ENCODE measurements at places on chromosomes 5 and 9. TPM values are rescaled to one million over a fixed set of nuclear protein-coding genes. Genes with fewer than 3 reads are reported as not detected.

Gene PCDHGA10
- not detected for total RNA-seq

Gene CDC14B
- total RNA-seq = 1.1 TPM

Gene CER1
- not detected for total RNA-seq

Gene SEMA4D
- total RNA-seq = 226 TPM

Gene GABRA6
- not detected for total RNA-seq

Gene SPATA6L
- 0.21 TPM for total RNA-seq

Gene SPINK13
- not detected for total RNA-seq

Gene PCDHGB5
- 0.05 TPM for total RNA-seq

Gene HRH2
- total RNA-seq = 12.3 TPM

Gene RMRP
- total RNA-seq = 11,462 TPM

DNA sequence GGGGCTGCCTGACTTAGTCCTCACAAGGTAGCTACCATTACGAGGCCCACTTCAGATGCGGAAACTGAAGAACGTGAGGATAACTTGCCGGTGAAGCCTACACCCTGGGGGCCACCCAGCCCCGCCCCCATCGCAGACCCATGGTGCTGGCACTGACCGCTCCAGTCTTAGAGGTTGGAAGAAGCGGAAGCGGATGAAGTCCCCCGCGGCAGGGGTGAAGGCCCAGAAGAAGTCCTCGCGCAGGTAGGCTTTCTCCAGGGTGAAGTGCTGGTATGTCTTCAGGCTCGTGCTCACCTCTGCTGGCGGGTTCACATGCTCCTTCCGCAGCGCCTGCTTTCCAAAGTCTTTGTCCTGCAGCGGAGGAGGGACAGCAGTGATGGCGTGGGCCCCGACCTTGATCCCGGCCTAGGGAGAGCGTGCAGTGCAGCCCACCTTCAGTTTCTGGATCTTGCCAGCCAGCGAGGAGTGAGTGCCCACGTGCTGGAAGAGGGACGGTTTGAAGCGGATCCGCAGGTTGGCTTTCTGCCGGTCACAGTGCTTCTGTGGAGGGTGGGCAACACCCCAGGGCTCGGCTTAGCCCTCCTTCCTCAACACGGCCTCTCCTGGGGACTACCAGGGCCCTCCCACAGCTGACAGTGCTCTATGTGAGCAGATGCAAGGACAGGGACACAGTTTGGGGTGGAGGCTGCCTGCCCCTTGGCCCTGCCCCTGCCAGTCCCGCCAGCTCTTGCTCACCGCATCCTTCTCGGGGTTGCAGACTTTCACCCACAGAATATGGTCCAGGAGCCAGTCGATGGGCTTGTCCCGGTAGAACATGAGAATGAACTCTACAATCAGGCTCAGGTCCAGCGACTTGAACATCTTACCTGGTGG is 5.2 kb downstream of the LTC4S start:
- no peak overlapping the region for H3K4me3 ChIP-seq
- H3K27me3 ChIP-seq = no peaks in the 10 kb centered on the region
- H3K27ac ChIP-seq = no peak overlapping the region
- peaks cover 20% of the 10 kb centered on the region for H3K36me3 ChIP-seq
- no peak for DNase-seq

DNA sequence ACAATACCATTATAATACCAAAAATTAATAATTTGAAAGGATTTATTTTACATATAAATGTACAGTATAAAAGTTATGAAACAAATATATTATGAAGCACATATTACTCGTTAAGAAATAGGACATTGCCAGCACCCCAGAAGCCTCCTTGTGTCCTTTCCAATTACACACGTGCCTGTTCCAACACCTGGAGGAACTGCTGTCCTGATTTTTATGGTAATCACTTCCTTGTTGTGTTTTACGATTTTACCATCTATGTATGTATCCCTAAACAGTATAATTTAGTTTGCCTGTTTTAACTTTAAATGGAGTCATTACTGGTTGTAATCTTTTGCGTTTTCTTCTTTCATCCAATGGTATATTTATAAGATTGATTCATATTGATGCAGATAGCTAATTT is 105.0 kb downstream of the CDC42SE2 start:
- no peak for DNase-seq
- H3K4me1 ChIP-seq = peaks cover 88% of the 10 kb centered on the region
- peak overlapping the region; percentile 80 for H3K27ac ChIP-seq
- no peaks in the 10 kb centered on the region for H3K27me3 ChIP-seq

DNA sequence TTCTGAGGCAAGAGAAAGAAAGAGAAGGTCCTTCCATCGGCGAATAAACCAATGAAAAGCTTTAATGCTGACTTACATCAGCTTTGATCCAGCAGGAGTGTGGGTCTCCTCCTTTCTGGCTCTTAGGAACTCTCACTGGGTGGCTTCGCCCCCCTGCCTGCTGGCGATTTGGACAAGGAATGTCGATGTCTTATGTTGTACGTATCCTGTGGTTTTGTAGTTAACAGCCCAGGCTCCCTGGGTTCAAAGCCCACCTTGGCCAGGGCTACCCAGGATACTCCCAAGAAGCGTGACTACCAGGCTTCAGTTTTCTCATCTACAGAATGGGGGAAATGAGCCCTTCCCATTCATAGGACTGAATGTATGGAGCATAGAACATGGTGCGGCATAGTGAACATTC is 124.2 kb downstream of the ROR2 start:
- H3K27me3 ChIP-seq = peaks cover 7% of the 10 kb centered on the region
- H3K4me1 ChIP-seq = no peaks in the 10 kb centered on the region
- no peak overlapping the region for H3K4me3 ChIP-seq
- no peak for DNase-seq
- no peak overlapping the region for H3K27ac ChIP-seq

- DNase-seq = no peak
- no peak overlapping the region for H3K27ac ChIP-seq
- H3K27me3 ChIP-seq = no peaks in the 10 kb centered on the region
- no peak overlapping the region for H3K4me3 ChIP-seq
- no peaks in the 10 kb centered on the region for H3K36me3 ChIP-seq
Observed at GRCh38 chr9:97933297-97933998, 4.5 kb downstream of the HEMGN start.

DNA sequence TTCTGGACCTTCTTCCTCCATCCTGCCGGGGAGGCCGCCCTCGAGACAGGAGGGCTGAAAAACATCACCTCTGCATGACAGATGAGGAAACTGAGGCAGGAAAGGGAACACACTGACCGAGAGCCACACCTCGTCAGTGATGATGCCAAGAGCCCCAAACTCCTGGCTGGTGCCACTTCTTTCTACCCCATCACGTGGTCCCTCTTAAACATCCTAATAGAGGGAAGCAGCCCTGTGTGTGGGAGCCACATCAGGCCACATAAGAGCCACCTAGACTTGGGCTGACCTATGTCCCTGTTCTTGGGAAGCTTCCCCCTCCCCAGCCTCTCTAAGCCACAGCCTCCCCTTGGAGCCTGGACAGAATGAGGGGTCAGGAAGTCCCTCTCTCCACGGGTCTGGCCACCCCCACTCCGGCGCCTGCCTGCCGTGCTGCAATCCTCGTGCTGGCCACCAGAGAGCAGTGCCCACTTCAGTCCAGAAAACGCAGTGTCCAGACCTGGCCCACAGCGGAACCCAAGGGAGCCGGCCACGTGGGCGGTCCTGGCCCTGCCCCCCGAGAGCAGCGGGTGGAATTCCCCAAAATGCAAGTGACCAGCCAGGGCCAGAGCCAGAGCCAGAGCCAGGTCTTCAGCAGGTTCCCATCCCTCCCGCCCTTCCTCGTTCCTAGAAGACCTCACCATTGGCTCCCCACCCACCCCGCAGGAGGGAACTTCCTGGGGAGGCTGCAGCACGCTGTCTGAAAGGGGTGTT is 54.7 kb upstream of the SARDH start:
- H3K27ac ChIP-seq = no peak overlapping the region
- peak; percentile 70 for DNase-seq
- H3K27me3 ChIP-seq = peaks cover 1% of the 10 kb centered on the region
- peaks cover 3% of the 10 kb centered on the region for H3K4me1 ChIP-seq

DNA sequence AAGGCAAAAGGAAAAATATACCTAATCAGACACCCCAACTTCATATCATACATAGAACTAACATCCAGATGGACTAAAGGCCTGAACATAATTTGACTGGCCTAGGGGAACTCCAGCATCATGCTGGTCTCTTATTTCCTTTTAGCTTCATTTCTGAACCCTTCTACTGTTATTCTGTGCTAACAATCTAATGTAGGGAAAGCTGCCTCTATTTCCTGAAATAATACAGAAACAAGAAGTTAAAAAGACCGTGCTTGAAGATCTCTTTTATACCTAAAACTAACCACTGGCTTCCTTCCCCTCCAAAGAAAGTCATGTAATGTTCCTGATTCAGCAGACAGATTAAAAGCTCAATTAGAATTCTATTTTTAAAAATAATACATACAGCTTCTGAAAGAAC is 36.7 kb downstream of the LPAR1 start:
- no peak for DNase-seq
- H3K36me3 ChIP-seq = no peaks in the 10 kb centered on the region
- peaks cover 3% of the 10 kb centered on the region for H3K27me3 ChIP-seq
- no peaks in the 10 kb centered on the region for H3K4me1 ChIP-seq
- H3K27ac ChIP-seq = no peak overlapping the region
- H3K4me3 ChIP-seq = no peak overlapping the region

DNA sequence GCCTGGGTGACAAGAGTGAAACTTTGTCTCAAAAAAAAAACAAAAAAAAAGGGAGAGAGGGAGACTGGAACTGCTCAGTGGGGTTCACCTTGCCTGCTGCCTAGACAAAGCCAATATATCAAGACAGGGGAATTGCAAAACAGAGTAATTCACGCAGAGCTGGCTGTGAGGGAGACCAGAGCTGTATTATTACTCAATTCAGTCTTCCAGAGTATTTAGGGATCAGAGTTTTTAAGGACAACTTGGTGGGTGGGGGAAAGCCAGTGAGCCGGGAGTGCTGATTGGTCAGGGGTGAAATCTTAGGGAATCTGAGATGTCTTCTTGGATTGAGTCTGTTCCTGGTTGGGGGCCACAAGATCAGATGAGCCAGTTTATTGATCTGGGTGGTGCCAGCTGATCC is 25.6 kb upstream of the SPIN1 start:
- peaks cover 5% of the 10 kb centered on the region for H3K27me3 ChIP-seq
- no peaks in the 10 kb centered on the region for H3K4me1 ChIP-seq
- H3K27ac ChIP-seq = no peak overlapping the region
- no peak overlapping the region for H3K4me3 ChIP-seq
- H3K36me3 ChIP-seq = peaks cover 1% of the 10 kb centered on the region

DNA sequence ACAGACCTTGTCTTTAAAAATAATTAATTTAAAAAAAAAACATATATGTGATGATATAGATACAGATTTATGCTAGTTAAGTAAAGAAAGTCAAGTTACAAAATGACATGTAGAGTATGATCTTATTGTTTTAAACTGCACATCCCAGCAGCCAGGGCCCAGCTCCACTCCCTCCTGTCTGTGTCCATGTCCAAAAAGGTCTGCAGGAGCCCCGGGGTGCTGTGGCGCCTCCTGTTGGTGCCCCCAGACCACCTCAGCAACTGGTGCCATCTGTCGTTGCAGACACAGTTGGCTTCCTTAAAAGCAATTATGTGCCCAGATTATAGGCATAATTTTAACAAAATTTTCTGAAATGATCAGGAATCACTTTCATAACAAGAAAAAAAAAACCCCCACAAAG is 33.3 kb downstream of the IPPK start:
- no peak for DNase-seq
- peaks cover 5% of the 10 kb centered on the region for H3K4me1 ChIP-seq
- no peak overlapping the region for H3K27ac ChIP-seq
- no peak overlapping the region for H3K4me3 ChIP-seq

- H3K4me1 ChIP-seq = peaks cover 10% of the 10 kb centered on the region
- no peak overlapping the region for H3K27ac ChIP-seq
- no peak for DNase-seq
Observed at GRCh38 chr9:109086221-109086620, 33.5 kb downstream of the TMEM245 start.

DNA sequence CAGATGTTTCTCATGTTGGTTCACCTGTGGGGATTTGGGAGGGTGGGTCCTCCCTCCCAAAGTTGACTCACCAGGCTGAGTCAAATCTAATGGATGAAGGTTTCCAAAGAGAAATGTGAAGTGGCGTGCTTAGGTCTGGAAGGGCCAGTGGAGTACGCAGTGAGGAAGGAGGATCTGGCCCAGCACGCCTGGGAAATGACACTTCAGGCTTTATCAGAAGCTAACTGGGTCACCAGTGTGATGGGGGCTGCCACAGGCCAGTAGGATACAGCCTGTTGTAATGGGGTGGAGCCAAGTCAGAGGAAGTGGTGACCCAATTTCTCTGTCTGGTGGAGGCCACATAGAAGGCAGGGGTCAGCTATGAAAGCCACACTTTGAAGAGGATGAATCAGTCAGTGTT is 18.0 kb downstream of the POLR1E start:
- peaks cover 70% of the 10 kb centered on the region for H3K36me3 ChIP-seq
- no peaks in the 10 kb centered on the region for H3K27me3 ChIP-seq
- no peak overlapping the region for H3K4me3 ChIP-seq
- peaks cover 12% of the 10 kb centered on the region for H3K4me1 ChIP-seq
- peak overlapping the region; percentile 34 for H3K27ac ChIP-seq

GRCh38 chr9:125388978-125389377 is 127.4 kb downstream of the GAPVD1 start:
- no peak overlapping the region for H3K4me3 ChIP-seq
- no peak overlapping the region for H3K27ac ChIP-seq
- no peaks in the 10 kb centered on the region for H3K36me3 ChIP-seq
- DNase-seq = no peak
- no peaks in the 10 kb centered on the region for H3K4me1 ChIP-seq

GRCh38 chr5:149802008-149802680 is 72.0 kb downstream of the PPARGC1B start:
- no peak for DNase-seq
- no peak overlapping the region for H3K27ac ChIP-seq
- no peaks in the 10 kb centered on the region for H3K4me1 ChIP-seq
- H3K36me3 ChIP-seq = no peaks in the 10 kb centered on the region
- no peaks in the 10 kb centered on the region for H3K27me3 ChIP-seq

DNA sequence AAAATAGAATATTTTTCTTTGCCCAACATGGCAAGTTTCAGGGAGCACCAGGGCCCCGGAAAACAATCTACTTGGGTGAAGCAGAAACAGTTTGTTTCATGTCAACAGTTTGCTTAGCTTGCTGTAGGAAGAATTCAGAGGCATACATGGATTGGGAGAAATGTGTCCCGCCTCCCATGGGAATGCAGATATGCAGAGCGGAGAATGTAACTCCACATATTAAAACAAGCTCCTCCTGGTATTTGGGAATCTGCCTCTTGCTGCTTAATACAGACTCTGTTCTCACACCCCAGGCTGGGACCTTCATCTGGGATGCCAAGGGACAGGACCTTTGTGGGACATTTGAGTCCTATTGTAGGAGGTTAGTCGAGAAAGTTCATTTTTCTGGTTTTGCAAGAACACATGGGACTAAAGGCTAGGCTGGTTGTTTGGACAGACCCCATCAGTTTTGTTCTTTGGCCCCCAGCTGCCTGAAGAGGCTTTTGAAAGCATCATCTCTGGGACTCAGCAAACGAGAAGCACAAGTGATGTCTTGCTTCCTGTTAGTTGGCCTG is 220.5 kb upstream of the ADRA1B start:
- H3K4me3 ChIP-seq = no peak overlapping the region
- DNase-seq = no peak
- H3K4me1 ChIP-seq = no peaks in the 10 kb centered on the region
- no peaks in the 10 kb centered on the region for H3K36me3 ChIP-seq
- peaks cover 8% of the 10 kb centered on the region for H3K27me3 ChIP-seq
- no peak overlapping the region for H3K27ac ChIP-seq

Measured in activated CD4-positive, alpha-beta T cell treated with anti-CD3 and anti-CD28 coated beads for 36 hours (primary cell).